ENCODE measurements at places on chromosomes 6 and 20.

DNA sequence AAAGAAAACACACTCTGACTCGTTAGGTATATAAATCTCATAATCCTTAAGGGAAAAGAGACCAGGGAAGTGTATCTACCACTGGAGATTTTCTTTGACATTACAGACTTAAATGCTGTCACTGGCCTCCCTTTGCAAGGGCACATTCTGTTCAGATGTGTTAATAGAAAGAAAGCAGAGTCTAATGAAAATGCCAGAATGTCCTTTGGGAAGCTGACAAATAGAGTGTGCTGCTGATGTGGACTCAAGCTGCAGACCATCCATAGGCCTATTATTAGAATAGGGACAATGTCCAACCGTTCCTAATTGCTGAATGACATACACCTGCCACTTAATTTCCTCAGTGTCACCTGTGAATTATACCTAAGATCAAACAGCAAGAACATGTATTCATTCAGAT is 41.2 kb downstream of the SLC35D3 start:
- DNase-seq = no peak

GRCh38 chr20:12241065-12241464 is 323.4 kb downstream of the BTBD3 start:
- no peak for DNase-seq

DNA sequence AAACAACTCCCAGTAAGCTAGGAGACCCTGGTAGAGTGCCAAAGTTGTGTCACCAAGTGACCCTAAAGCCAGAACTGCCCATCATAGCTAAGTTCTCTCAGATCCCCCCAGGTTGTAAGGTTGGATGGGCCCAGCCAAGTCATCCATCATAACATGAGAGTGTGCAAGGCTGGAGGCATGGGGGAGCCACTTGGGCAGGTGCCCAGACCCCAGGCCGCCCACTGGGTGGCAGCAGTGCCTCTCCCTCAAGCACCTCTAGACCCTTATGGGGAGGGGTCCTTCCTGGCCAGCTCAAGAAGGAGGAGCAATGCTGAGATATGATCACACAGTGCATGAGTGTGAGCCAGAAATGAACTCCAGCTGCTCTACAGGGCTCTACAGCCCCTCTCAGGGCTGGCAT is 154.5 kb downstream of the MYLK4 start:
- DNase-seq = no peak

GRCh38 chr6:155120034-155120433 is 124.9 kb downstream of the TIAM2 start:
- no peak for DNase-seq

- no peak for DNase-seq
Observed at GRCh38 chr6:40253420-40253819, 319.2 kb upstream of the MOCS1 start.

DNA sequence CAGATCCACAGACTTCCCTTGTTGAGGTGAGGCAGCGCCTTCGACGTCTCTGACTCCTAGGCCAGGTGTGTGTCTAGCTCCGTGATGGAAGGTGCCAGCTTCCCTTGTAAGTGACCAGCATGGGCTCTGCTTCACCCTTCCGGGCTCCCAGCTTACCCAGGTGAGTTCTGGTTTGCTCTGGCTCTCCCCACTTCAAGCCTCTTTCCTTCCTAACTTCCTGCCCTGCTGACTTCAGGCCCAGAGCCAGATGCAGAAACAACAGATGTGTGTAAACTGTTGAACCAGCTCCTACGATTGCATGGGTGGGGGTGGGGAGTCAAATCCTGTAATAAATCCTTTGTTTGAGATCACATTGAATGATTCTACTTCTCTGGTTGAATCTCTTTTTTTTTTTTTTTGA is 51.6 kb upstream of the BMP6 start:
- no peak for DNase-seq

- no peak for DNase-seq
Observed at GRCh38 chr20:51396365-51396909, 146.1 kb downstream of the NFATC2 start.

DNA sequence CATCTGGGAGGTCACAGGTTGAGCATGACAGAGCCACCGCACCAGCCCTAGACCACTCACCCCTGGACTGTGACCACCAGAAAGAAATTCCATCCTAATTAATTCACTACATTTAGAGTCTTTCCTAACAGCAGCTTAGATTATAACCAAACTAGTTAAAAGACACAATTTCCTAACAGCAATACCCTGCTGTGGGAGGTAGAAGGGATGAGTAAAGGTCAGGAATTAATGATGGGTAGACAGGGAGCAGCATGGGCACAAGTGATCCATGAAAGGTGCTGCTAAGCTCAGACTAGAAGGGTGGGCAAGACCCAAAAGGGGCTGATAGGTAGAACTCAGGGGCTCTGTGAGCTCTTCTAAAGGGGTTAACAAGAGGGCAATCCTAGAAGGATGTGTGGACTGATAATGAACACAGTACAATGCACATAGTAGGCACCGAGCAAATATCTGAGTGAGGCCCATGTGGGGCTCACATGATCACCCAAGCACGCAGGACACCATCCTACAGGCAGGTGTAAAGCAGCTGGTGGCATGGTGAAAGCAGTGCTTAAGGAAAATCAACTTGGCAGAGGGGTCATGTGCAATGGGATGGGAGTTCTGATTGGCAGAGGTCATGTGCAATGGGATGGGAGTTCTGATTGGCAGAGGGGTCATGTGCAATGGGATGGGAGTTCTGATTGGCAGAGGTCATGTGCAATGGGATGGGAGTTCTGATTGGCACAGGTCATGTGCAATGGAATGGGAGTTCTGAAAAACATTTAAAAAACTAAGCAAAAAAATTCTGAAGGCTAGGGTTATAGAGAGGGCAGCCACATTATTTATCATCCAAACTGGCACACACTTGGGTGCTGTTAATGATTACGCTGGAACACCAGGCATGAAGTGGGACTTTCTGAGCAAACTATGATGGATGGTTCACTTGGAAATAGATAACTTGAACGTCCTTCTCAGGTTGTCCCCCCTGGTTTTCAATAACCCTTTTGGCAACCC is 188.2 kb upstream of the FOXQ1 start:
- DNase-seq = no peak

- DNase-seq = no peak
Observed at GRCh38 chr6:47647188-47647587, 51.2 kb upstream of the ADGRF4 start.

- no peak for DNase-seq
Observed at GRCh38 chr20:47202733-47203667, 153.5 kb downstream of the ZMYND8 start.

- DNase-seq = no peak
Observed at GRCh38 chr6:140921366-140922226, 1211.1 kb upstream of the GJE1 start.

GRCh38 chr6:43629104-43629504 is at the start of gene GTPBP2:
Gene GTPBP2 (minus strand): TSS chr6:43629264. CDS start chr6:43629162, 102 bp downstream.
- peak; percentile 77 for DNase-seq
